Skin of body (tissue), 3 donors: ENCODE measurements at places on chromosomes 12 and 14. TPM values are rescaled to one million over a fixed set of nuclear protein-coding genes. Genes with fewer than 3 reads are reported as not detected.
A peak's percentile ranks its signal among the peaks of the same experiment; 100 is the strongest.

Gene ANO4
- 0.20 TPM for total RNA-seq

Gene KRT8
- total RNA-seq: 16.2 TPM

Gene SLC10A1
- not detected for total RNA-seq

Gene RNASE7
- 0.79 TPM for total RNA-seq

Gene RHOJ
- 21.6 TPM for total RNA-seq

Gene SIX1
- 4.6 TPM for total RNA-seq

Gene TSPAN11
- total RNA-seq: 10.0 TPM

Gene SMCO2
- total RNA-seq: not detected

Gene FKBP3
- 40.6 TPM for total RNA-seq

Gene DNM1L
- 78.0 TPM for total RNA-seq

Gene ASCL1
- not detected for total RNA-seq

Gene PCNX4
- 64.9 TPM for total RNA-seq

Gene NKX2-8
- total RNA-seq: not detected

Gene STX2
- 14.4 TPM for total RNA-seq

Gene HHIPL1
- 0.99 TPM for total RNA-seq

Gene NRL
- 0.69 TPM for total RNA-seq

DNA sequence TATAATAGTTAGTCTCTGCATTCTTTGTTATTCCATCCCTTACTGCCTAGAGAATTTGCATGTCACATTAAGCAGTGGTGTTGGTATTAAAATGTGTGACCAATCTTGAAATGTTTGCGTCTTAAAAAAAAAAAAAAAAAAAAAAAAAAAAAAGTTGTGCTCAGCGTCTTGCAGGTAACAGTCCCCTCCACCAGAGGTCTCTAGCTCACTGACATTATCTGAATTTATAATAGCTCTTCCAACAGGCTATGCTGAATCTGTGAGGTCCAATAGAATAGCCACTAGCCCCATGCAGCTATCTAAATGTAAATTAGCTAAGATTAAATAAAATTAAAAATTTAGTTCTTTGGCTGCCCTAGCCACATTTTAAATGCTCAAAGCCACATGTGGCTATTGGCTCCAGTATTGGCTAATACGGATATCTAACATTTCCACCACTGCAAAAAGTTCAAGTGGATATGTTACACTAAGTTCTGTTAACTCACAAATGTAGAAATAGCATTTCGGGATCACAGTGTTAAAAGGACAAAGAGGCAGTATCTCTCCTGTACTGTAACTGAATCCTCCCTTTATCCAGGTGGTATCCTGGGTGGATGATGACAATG, 28.7 kb downstream of the NKX2-8 start:
- peak; percentile 6 for DNase-seq

DNA sequence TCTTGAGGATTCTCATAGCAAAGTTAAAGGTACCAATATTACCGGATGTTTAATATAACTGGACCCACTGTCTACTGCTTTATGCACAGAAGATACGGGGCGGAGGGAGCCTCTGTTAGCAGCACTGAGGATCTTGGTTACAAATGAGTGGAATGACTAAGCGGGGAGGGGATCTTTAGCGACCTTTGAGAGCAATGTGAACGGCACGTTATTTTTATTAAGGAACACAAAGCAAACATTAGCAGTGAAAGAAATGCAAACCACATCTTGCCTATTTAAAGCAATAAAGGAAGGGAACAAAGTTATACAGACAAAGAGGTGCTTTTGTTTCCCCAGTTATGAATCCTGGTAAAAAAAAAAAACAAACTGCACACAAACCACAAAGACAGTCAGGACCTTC, 27.1 kb upstream of the PRMT8 start:
- DNase-seq: no peak

GRCh38 chr14:34184126-34184525, 233.3 kb upstream of the EGLN3 start:
- no peak for DNase-seq

GRCh38 chr14:104969741-104970230, 8.4 kb downstream of the AHNAK2 start:
- DNase-seq: no peak

- DNase-seq: no peak
Measured at GRCh38 chr14:22285991-22286390, 303.0 kb downstream of the DAD1 start.

- DNase-seq: no peak
Measured at GRCh38 chr12:33006106-33006505, 109.5 kb upstream of the PKP2 start.

- DNase-seq: no peak
Measured at GRCh38 chr14:24817212-24818057, 183.4 kb upstream of the GZMB start.

GRCh38 chr12:111361717-111362576, 6.9 kb downstream of the PHETA1 start:
- no peak for DNase-seq

DNA sequence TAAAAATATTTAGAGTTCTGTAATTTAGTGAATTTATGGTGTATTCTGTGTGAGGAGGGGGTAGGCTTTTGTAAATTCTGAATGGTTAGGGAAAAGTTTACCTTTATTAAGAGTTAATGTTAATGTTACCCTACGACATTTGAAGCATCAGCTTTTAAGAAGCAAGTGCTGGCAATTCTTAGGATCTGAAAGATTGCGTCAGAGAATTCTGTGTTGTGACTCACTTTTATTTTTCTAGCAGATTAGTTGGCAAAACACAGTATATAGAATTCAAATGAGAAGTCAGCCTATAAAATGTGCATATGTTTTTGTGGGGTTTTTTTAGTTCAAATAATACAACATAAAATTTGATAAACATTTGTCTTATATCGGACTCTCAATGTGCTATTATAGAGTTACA, 97.6 kb downstream of the RAD52 start:
- no peak for DNase-seq

- no peak for DNase-seq
Measured at GRCh38 chr12:58086006-58086405, 144.6 kb downstream of the ATP23 start.

DNA sequence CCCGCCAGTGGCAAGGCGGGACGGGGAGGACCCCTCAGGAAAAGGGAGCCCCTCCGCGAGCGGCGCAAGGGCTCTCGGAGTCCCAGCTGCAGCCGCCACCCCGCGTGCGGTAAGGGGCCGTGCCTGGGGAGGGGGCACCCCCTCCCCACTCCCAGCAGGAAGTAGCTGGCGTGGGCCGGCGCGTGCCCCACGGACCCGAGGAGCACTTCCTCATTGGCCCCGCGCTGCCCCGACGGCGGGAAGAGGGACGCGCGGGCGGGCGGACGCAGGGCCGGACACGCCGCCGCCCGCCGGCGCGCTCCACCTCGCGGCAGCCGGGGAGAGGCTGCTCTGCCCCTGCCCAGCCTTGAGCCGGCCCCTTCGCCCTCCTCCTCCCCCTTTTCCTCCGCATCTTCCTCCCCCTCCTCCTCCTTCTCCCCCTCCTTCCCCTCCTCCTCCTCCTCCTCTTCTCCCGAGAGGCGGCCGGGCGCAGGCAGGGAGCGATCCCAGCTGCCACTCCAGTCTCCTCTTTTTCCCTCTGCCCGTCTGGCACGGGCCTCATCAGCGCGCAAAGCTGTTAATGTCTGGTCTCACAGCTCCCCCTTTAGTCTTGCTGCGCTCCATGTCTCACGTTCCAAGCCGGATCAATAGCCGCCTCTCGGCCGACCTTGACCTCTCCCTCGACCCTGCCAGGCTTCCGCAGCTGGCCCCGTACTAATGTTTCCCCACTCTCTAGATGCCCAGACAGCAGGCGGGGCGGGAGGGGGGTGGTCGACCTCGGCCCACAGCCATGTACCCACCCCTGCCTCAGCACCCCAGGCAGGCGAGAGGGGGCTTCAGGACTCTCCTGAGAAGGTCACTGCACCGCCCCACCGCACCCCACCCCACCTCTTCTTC, 2.6 kb upstream of the BCL11B start:
- DNase-seq: peak; percentile 89

- DNase-seq: peak; percentile 30
Measured at GRCh38 chr12:80763874-80764273, 47.2 kb downstream of the MYF5 start.

DNA sequence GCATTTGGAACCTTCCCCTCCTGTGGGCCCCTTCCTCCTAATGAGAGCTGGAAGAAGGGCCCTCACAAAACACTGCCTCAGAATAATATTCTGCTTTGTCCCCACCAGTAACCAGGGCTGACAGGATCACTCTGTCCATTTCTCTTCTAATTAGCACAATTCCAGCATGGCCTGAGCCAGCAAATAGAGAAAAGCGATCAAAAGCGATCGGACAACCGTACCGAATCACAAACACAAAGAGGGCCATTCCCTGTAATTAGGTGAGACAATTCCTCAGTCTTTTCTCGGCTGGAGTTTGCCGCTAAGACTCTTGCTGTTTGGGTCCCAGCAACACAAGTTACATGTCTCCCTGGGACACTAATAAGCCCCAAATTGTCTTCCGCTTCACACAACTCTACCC, 35.6 kb upstream of the VSX2 start:
- DNase-seq: no peak

GRCh38 chr12:104957719-104958000, 430 bp downstream of the SLC41A2 start:
- no peak for DNase-seq

- DNase-seq: no peak
Measured at GRCh38 chr12:67052981-67053380, 216.2 kb upstream of the CAND1 start.

- DNase-seq: no peak
Measured at GRCh38 chr14:32085845-32086383, 8.8 kb downstream of the ARHGAP5 start.

DNA sequence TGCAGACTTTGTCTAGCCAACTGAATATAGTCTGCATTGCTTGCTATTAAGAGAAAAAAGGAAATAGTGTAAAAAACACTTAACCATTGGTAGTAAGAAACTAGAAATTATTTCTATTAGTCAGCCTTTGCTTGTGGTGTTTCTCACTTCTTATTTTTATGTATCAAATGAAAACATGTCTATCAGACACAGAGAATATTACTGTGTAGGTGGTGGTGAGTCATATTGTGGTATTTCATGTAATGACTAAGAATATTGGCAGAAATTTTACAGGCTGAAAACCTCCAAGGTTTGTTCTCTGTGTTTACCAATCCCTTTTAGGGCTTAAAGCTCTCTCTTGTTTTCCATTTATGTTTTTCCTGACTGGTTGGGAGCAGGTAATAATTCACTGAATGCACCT, 87.2 kb downstream of the DAAM1 start:
- no peak for DNase-seq

DNA sequence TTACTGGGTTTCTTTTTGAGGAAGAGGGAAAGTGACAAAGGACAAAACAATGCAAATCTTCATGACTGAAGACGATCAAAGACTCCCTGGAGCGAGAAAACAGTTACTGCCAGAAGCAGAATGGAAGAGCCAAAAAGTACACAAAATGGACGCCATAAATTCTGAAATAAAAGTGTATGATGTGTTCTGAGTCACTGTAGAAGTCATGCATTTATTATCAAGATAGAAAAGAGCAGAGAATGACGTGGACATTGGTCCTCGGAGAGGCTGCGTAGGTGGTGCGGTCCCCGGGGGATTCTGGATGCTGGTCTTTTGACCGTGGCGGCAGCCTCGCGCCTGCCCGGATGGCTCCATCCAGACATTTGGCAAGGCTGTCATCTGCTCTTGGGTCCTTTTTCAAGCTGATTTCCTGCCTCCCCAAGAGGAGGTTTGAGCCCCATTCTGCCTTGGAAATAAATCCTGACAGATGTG, 52.8 kb downstream of the C14orf132 start:
- peak; percentile 34 for DNase-seq

- no peak for DNase-seq
Measured at GRCh38 chr12:117067638-117068037, 31.6 kb downstream of the TESC start.

DNA sequence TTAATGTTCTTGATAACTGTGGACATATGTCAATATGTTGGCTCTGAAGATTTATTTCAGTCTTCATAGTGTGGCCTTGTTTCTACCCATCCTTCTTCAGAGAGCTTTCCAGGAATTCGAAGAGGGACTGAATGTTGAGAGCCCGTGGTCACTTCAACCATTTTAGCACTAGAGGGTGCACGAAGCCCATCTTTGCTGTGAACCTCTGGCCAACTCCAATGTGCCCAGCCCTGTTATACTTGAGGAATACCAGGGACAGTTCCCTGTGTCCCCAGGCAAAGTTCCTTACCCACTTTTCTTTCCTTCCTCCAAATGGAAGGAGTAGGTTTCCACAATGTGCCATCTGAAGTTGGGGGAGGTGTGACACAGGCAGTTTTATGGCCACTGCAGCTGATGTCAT, 603.5 kb downstream of the RPL10L start:
- no peak for DNase-seq

DNA sequence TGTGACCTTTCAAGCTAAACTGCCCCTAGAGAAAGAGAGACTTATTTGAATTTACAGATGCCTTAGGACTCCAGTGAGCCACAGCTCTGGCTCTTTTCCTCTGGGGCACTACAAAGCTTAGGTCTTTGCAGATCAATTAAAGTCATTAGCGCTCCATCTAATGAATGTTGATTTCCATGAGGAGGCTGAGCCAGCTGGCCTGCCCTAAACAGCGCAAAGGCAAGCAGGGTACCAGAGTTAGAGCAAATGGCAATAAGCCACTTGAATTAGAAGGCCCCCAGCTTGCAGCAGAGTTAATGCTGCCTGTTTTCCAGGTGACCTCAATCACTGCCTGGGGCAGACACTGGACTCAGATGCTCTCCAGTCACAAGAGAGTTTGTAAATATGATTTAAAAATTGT, 695.3 kb downstream of the DIO2 start:
- no peak for DNase-seq

DNA sequence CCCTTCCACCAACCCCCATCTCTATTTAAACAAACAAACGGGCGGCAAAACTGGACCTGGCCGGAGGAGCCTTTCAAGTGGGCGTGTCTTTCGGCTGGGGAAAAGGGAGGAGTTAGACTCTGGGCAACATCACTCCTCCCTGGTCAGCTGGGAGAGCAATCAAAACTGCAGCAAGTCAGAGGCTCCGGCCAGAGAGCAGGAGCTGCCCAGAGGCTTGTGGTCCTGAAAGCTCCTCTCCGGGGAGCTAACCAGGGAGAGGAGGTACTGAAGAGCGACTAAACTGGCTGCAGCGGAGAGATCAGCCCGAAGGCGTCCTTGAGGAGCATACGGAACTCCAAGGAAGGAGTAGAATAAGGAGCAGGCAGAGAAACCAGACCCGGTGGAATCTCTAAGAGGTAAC, at the start of gene NEUROD4:
TSS of gene NEUROD4 (plus strand) at position 191 of the 400 bp plus-strand sequence. CDS start 6,466 bp downstream, outside the sequence.
- no peak for DNase-seq

GRCh38 chr12:59895166-59895775, 299.4 kb downstream of the SLC16A7 start:
- DNase-seq: peak; percentile 33

- DNase-seq: no peak
Measured at GRCh38 chr12:128726886-128727285, 96.9 kb downstream of the SLC15A4 start.

DNA sequence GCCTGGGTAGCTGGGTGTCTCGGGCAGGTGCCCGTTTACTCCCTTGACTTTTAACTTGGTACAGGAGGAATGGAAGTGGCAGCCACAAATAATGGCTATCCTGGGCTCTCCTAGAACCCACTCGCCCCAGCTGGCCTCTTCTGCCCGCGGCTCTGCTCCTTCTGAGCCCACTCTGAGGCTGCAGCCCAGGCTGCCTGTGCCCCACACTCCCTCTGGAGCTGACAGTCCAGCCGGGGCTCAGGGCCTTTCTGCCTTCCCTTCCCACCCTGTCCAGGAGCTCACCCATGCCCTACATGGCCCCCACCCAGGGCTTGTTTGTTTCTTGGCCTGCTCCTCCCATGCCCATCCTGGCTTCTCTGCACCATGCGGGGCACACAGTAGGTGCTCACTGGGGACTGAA, 15.6 kb downstream of the ZNF839 start:
- no peak for DNase-seq

- DNase-seq: no peak
Measured at GRCh38 chr12:100225491-100225890, 24.9 kb downstream of the ACTR6 start.

- no peak for DNase-seq
Measured at GRCh38 chr12:116538076-116538591, 21.0 kb upstream of the MAP1LC3B2 start.
